NCI-H187 treated with DMSO at 0.1 percent for 48 hours (cell line): ENCODE measurements at places on chromosomes 2 and 18.

DNA sequence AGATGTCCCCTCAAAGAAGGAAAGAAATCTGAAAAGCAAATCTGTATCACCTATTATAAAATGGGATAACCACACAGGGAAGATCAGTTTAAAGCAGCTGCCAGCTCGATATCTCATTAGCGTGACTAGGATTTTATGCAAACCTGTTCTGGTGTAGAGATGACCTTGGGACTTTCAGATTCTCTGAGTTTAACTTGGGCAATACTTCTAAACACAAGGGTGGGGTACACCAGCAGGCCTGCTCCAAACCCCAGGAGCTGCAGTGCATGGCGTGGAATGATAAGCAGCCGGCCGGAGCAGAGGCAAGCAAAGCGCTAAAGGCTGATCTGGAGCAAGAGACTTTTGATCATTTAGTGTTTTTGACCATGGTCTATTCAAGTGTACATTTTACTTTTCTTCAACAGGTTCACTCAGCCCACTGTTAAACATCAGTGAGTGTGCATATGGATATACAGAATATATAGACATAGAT lies 4.7 kb downstream of the SERTAD2 start:
- no peak for DNase-seq

DNA sequence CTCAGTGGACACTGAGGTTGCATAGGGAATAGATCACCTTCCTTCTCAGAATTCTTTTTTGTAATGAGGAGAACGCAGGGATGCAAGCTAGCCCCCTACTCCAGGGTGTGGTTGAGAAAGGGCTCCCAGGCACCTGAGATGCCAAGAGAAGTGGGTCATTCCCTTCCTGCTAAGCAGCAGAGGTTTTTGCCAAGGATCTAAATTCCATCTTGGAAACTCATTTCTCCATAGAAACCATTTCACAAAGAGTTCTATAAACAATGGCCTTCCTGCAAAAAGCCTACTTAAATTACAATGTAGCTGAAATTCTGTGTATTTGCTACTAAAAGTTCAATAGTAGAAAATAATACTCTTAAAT lies 3.7 kb upstream of the PPP3R1 start:
- DNase-seq, result no peak

DNA sequence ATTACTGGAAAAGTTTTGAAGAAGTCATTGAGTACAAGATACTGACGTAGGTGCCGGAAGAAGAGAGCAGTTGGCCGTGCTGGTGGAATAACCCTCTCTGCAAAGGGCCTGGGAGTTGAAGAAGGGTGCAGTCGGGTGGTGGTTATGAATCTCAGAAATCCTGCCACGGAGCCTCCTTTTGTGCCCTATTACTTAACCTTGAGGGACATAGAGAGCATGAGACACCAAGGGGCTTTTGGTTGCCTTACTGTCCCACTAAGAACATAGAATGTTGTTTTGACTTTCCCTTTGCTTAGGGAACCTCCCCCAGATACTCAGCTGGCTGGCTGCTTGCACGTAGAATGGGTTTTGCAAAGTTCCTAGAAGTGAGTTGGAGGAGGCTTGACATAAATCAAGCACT lies 1.3 kb upstream of the CD28 start:
- DNase-seq, result no peak

GRCh38 chr2:45923701-45924100 lies 272.2 kb downstream of the PRKCE start:
- no peak for DNase-seq

DNA sequence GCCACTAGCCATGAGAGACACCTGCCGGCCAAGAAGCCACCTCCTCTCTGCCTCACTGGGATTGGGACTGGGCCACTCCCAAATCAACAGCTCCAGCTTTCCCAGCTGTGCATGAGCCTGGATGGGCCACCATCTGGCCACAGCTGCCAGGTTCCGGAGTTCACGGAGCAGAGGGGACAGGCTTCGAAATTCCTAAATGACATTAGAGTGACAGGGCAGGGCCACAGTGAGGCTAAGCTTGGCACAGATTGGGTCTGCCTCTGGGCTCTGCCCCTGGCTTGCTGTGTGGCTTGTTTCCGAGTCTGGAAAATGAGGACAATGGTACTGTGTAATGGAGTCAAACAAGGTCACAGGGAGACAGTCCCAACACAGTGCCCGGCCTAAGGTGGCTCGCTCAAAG lies 6.5 kb downstream of the DIPK1C start:
- no peak for DNase-seq

DNA sequence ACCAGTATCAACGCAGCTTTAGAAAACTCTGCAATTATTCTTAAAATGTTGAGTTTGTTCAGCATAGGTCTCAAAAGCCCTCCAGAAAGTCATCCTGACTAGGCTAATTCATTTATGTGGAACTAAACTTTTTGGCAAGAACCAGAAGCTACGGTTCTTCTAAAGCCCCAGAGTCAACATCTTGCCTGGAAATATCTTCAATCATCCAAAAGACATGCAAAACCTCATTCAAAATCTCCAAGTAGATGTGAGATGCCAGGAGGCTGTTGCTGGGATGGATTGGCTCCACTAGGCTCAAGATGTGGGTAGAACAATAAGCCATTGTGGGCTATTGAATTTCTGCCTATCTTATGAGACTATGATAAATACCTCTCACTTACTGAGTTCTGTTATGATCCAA lies 2.1 kb upstream of the SCG2 start:
- DNase-seq, result no peak

GRCh38 chr2:150147889-150148683 lies 339.4 kb downstream of the RND3 start:
- DNase-seq, result no peak

DNA sequence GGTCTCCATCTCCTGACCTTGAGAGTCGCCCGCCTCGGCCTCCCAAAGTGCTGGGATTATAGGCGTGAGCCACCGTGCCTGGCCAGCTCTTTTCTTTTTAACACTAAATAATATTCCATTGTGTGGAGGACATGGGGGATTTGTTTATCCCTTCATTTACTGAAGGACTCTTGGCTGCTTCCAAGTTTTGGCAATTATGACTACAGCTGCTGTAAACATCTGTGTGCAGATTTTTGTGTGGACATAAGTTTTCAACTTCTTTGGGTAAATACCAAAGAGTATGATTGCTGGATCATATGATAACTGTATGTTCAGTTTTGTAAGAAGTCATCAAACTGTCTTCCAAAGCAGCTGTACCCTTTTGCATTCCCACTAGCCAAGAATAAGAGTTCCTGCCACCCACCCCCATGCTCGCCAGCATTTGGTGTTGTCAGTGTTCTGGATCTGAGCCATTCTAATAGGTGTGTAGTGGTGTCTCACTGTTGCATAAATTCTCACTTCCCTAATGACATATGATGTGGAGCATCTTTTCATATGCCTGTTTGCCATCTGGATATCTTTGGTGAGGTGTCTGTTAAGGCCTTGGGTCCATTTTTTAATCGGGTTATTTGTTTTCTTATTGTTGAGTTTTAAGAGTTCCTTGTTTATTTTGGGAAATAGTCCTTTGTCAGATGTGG lies 52.2 kb downstream of the TNFRSF11A start:
- DNase-seq, result no peak

DNA sequence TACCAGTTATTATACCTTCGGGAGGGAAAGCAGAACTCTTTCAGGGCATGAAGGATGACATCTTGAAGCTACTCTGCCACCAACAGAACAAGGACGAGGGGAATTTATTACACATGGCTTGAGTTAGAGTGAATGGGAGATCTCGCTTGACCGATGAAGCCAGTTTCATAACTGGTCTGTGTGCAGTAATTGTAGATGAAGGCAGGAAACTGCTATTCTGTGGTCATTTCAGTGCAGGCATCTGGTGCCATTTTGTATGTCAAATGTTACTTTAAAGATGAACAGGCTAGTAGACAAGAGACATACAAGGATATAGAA lies 20.5 kb downstream of the GREB1 start:
- DNase-seq, result no peak

GRCh38 chr2:164542581-164543021 lies 78.7 kb downstream of the GRB14 start:
- DNase-seq, result no peak

GRCh38 chr2:16294791-16295190 lies 354.4 kb downstream of the MYCN start:
- DNase-seq, result no peak

GRCh38 chr2:85583667-85584353 lies 421 bp upstream of the VAMP5 start:
- no peak for DNase-seq

- DNase-seq, result no peak
These were observed 4.9 kb downstream of the OTOF start for GRCh38 chr2:26472821-26473655.

GRCh38 chr18:31204833-31205232 lies 42.2 kb upstream of the DSC1 start:
- DNase-seq, result no peak

GRCh38 chr2:172484253-172484652 lies 56.9 kb downstream of the ITGA6 start:
- DNase-seq, result no peak

DNA sequence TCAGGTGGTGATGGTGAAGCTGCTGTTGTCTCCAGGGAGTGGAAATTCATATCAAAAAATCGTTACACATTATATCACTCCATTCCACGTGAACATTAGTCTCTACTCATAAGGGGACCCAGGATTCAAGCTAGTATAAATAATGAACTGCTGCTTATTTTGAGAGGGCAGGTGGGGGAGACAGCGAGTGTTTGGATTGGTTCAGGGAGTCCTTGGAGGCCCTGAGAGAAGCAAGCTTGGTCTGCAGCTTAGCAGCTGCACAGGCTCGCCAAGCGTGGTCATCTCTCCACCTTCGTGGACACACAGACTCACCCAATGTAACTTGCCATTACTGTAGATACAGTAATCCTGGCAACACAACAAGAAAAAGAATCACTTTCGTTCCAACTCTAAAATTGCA lies 177.6 kb downstream of the ZNF521 start:
- no peak for DNase-seq

DNA sequence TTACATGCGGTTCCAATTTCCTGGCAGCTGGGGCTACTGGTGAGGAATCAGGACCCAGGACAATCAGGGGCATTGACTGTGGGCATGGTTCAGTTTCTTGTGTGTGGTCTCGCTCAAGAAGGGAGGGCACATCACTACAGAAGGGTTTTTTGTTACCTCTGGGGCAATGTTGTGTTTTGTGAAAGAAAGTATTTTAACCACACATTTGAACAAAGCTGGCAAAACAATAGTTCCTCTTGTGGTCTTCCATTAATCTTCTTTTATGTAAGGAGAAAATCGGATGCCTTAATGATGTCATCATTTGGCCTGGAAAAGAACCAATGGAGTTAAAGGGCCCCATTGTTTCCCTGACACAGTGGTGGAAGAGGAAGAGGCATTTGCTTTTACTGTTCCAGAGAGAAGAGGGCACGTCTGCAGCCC lies 197.4 kb downstream of the SH3BP4 start:
- DNase-seq, result no peak

GRCh38 chr18:38368886-38369285 lies 803.3 kb upstream of the CELF4 start:
- DNase-seq, result no peak

- DNase-seq, result no peak
These were observed 2.0 kb downstream of the HSPE1 start for GRCh38 chr2:197502201-197502600.

GRCh38 chr2:72983500-72984161 lies 66.3 kb downstream of the EMX1 start:
- no peak for DNase-seq

- DNase-seq, result no peak
These were observed 279.7 kb downstream of the SRBD1 start for GRCh38 chr2:45331410-45331786.

- no peak for DNase-seq
These were observed 18.1 kb upstream of the SPP2 start for GRCh38 chr2:234032279-234032856.

- DNase-seq, result no peak
These were observed 274.5 kb downstream of the MYT1L start for GRCh38 chr2:2056531-2056930.

DNA sequence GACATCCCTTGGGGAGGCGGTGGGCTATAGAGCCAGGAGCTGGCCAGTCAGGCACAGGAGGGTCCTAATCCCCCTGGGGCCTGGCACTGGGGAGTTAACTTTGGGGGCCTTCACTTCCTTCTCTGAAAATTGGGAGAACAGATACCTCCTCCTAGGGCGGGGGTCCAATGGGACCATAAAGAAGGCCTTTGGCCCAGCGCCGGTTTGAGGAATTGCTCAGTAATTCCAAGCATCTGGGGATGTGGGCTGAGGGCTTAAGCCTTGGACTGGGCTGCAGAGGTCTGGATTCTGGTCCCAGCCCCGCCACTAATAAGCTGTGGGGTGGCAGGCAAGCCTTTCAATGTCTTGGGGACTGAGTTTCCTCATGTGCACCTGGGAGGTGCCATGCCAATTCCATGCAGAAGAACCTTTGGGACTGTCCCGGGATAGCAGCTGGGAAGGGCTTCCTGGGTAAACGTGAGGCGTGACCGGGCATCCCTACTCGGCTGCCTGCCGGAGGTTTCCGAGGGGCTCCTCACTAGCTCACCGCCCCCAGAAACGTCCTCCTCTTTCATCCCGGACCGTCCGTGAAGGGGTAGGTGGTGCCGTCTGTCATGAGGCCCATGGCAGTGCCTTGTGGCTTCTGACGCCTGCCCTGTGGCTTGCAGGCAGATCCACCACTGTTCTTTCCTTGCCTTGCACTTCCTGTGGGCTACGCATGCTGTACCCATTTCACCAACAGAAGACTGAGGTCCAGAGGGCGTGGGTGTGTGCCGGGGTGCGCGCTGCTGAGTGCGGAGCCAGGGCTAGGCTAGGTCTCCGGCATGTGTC lies 67.4 kb upstream of the HPCAL1 start:
- no peak for DNase-seq

GRCh38 chr2:134927195-134927594 lies 8.6 kb downstream of the CCNT2 start:
- no peak for DNase-seq

DNA sequence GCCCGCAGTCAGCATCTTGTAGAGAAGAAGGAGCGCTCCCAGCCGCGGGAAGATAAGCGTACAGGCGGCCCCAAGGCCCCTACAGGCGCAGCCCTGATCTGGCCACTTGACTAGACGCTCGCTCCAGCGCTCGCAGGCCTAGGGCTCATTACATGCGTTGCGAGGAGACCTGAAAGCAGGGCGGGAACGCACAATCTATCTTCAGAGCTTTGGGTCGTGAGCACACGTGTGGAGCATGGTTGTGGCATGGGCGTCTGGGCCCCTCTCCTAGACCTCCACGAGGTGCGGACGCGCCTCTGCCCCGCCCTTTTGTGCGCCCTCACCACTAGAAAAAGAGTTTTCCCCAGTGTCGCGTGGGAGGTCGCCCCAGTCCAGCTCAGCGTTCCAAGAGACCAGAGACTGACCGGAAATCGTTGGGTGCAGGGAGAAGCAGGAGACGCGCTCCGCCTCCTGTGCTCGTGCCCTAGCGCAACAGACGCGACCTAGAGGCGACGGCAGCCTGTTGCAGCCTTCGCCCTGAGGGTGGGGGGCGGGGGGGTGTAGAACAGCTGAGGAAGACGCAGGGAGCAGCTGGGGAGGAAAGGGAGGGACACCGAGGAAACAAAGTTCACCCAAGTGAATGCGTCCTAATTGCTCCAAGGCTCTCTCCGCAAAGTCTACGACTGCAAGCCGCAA lies 12.6 kb downstream of the NR4A2 start:
- no peak for DNase-seq
